ENCODE measurements at places on chromosomes 16 and 17.

DNA sequence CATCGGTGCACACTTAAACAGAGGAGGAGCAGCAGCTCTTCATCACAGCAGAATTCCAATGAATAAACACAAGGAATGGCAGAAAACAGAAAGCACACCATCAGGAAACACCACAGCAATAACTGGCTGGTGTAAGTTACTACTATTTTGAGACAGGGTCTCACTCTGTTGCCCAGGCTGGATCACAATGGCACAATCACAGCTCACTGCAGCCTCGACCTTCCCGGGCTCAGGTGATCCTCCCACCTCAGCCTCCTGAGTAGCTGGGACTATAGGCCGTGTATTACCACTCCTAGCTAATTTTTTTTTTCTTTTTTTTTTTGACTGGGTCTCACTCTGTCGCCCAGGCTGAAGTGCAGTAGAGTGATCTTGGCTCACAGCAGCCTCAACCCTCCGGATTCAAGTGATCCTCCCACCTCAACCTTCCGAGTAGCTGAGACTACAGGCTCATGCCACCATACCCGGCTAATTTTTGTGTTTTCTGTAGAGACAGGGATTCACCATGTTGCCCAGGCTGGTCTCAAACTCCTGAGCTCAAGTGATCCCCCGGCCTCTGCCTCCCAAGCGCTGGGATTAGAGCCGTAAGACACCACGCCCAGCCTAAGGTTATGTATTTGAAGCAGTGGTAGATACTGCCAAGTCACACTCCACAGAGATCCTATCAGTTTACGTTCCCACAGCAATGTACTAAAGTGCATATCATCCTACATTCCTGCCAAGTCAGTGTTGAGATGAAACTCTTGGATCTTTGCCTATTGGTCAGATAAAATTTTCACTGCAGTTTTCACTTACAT lies 20.7 kb downstream of the TRAP1 start:
- DNase-seq, result no peak

- DNase-seq, result no peak
Measured at GRCh38 chr17:82134101-82134500, 36.1 kb upstream of the FASN start.

- no peak for DNase-seq
Measured at GRCh38 chr16:66026787-66027330, 339.6 kb upstream of the CDH5 start.

- DNase-seq, result no peak
Measured at GRCh38 chr17:80029258-80029974, 6.3 kb downstream of the TBC1D16 start.

DNA sequence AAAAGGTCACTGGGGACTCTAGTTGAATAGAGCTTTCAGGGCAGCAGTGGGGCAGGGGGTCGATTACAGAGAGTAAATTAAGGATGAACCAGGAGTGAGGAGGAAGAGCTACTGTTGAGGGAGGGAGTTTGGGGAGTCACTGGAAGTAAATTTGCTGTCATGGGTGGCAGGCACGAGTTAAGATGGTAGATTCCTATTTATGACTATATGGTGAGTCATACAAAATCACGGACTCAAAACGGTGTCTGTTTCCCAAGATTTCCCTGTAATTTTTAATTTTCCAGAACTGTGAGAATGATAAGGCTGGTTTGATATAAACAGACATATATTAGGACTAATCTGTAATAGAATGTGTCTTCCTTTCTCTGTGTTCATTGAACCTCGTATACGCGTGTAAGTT lies 287.6 kb upstream of the GOT2 start:
- no peak for DNase-seq

DNA sequence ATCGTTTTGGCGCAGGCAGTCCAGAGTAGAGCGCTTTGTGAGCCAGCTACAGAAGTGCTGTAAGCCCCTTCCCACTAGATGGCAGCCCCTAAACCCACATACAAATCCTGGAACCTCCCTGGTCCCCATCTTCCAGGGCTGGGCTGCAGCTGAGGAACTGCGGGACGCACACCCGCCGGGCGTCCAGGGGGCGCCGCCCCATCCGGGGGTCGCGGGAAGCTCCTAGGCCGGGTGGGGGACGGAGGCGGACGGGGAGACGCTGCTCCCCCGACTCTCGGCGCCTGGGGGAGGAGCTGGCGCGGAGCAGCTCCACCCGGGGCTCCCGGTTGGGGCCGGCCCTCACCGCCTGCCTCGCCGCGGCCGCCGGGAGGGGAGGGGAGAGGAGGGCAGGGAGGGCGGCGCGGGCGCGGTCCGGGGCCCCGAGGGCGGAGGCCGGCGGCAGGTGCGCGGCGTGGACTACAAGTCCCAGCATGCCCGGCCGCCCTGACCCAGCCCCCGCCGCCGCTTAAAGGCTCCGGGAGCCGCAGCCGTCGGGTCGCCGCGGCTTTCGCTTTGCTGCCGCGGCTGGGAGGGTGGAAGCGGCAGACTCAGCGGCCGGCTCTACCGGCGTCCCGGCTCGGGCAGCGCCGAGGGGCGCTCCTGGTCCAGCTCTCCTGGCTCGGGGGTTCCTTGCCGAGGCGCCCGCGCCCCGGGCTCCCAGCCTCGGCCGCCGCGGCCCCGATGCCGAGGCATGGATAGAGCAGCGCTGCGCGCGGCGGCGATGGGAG lies at the start of gene KSR1:
Gene KSR1, plus strand, starts transcription at position 535 of the 767 bp plus-strand sequence. Its CDS starts 196 bp downstream, at position 731.
- DNase-seq, result peak; percentile 38

- no peak for DNase-seq
Measured at GRCh38 chr16:75099738-75100602, 16.6 kb downstream of the LDHD start.

GRCh38 chr16:4862639-4863038 lies 15.4 kb downstream of the UBN1 start:
- no peak for DNase-seq

GRCh38 chr17:79877041-79877440 lies 37.8 kb upstream of the CBX4 start:
- no peak for DNase-seq

DNA sequence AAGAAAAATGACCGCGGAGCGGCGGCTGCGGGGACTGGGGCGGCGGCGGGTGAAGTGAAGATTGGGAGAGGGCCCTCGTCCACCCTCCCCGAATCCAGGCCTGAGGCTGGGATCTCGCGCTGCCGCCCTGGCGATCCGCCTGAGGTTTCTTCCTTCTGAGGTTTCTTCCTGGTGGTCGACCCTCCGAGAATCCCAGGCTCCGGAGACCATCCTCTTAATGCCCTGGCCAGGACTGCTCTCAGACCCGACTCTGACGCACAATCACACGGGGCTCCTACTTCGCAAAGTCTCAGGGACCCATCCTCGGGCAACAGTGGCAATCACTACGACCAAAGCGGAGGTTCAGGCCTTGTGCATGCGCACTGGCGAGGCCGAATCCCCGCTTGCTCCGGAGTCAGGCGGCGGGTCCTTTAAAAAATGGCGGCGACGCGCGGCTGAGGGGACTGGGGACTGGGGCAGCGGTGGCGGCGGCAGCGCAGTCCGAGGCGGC lies 18.0 kb upstream of the KCNJ18 start:
- DNase-seq, result no peak

- DNase-seq, result no peak
Measured at GRCh38 chr17:32152130-32152529, 9.8 kb downstream of the RHOT1 start.

GRCh38 chr17:64424324-64424849 lies 24.5 kb upstream of the MILR1 start:
- DNase-seq, result no peak

DNA sequence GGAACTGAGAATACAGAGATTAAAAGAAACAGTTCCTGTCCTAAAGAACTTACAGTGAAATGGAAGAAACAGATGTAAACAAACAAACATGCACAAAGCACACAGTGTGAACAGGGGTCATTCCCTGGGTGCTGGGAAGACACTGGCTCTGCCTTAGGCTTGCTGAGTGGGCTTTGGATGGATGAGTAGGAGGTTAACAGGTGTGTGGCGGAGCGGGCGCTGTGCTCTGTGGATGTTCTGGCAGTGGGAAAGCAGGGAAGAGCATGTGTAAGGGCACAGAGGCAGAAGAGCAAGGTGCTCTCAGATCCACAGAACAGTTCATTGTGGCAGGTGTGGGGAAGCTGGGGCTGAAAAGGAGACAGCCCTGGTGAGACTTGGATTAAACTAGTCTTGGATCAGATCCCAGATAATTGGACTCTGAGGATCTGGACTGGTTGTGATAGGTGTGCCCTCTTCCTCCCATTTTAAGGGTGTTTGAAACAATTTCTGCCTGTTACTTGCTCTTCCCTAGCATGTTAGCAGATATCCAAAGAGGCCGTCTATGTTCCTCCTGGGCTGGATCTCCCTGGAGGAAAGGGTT lies 8.1 kb downstream of the HROB start:
- no peak for DNase-seq

- no peak for DNase-seq
Measured at GRCh38 chr17:69287168-69287567, 39.8 kb downstream of the ABCA5 start.

- no peak for DNase-seq
Measured at GRCh38 chr17:42456223-42457106, 2.2 kb upstream of the ATP6V0A1 start.

GRCh38 chr16:56630134-56630533 lies 2.3 kb upstream of the MT1M start:
- no peak for DNase-seq

DNA sequence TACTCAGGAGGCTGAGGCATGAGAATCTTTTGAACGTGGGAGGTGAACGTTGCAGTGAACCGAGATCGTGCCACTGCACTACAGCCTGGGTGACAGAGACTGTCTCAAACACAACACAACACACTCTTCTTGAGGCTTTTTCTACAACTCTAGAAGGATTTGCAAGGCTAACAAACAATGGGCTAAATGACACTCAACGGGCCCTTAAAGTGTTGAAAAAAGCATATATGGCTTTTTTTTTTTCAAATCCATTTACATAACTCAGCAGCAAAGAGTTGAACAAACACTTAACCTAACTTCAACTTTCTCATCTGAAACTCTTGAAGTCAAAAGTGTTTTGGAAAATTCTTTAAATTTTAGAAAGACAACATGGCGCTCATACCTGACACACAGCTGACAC lies 22.3 kb downstream of the CDR2 start:
- DNase-seq, result no peak

DNA sequence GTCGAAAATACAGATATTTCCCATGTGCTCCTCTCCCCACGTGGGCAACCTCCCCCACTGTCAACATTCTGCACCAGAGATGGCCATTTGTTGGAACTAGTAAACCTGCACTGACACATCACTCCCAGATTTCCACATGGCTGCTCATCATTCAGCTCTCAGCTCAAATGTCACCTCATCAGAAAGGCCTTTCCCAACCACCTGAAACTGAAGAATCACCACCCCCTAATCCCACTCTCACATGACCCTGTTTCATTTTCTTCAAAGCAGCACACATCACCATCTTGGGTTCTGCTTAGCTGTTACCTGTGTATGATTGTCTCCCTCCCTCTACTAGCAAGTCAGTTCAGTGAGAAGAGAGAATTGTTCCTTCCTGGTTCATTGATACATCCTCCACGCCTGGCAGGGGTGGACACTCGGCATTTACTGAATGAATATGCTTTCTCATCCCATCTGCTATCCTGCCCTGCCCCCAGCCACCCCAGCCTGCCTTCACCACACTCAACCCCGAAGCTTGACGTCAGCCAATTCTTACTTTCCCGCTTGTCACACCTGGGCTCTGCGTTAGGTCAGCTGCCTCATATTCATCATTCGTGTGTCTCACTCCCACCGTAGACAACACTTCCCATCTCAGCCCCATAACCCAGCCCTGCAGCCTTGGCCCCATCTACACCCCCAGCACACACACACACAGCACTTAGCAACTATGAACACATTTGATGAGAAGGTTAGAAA lies 1.5 kb downstream of the C17orf114 start:
- DNase-seq, result no peak

- DNase-seq, result no peak
Measured at GRCh38 chr16:85171004-85171758, 58.9 kb upstream of the CIBAR2 start.

DNA sequence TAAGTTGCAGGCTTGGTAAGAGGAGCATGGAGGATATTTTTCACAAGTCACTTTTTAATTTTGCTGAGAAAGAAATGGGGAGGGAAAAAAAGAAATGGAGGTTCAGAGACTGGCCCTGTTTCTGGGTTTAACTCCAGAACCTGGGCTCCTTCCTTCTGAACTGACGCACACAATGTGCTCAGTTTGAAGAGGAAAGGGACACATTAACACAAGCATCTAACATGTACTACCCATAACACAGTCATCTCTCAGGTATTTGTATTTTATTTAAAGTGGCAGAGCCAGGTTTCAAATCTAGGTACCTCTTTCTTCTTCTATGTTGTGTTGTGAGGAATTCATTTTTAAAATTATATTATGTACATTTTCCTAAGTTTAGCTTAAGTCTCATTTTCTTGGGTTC lies 5.3 kb upstream of the TMEM100 start:
- no peak for DNase-seq

DNA sequence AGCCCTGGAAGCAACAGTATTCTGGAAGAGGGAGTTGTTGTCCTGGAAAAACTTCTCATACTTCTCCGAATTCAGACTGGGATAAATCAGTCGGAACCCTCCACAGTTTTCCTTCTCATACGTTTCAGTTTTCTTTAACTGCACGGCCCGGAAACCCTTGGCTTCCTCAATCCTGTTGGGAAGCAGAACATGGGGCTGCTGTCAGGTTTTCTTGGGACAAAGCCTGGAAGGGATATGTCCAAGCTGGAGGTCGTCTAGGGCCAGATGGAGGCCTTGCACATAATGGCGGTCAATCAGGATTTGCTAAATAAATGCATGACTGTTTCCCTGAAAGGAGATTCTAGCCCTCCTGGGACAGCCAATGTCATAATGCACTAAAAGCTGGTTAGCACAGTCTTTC lies 29.2 kb downstream of the TTLL6 start:
- DNase-seq, result no peak

- no peak for DNase-seq
Measured at GRCh38 chr16:14098081-14098480, 27.0 kb downstream of the MRTFB start.

GRCh38 chr16:26816266-26816665 lies 250.5 kb upstream of the C16orf82 start:
- no peak for DNase-seq

GRCh38 chr16:23852794-23853562 lies 17.2 kb downstream of the PRKCB start:
- no peak for DNase-seq

- DNase-seq, result no peak
Measured at GRCh38 chr17:75755990-75756389, 9.0 kb downstream of the GALK1 start.

GRCh38 chr17:19457830-19458271 lies 46.8 kb downstream of the RNF112 start:
- no peak for DNase-seq

- no peak for DNase-seq
Measured at GRCh38 chr17:7336240-7337175, at the start of gene ACAP1. Gene ACAP1, plus strand, starts transcription at chr17:7336529. Its CDS starts 206 bp downstream, at chr17:7336735.

GRCh38 chr17:73444021-73444420 lies 132.2 kb upstream of the CDC42EP4 start:
- DNase-seq, result no peak

- DNase-seq, result no peak
Measured at GRCh38 chr17:37844158-37844976, 79.8 kb upstream of the TBC1D3K start.

DNA sequence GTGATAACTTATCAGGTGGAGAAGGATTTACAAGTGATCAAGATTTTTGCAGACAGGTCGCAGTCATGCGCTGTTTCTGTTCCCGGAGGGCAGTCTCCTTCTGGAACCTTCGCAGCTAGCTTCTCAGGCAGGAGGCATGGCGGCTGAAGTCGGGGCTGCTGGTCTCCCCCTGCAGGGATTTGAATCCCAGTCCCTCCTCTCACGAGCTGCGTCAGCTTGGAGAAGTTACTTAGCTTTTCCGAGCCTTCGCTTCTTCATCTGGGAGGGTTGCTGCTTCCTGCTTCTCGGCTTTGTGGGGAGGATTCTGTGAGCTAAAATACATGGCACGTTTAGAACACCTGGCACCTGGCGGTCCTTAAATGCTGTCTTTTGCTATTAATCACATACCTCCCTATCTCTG lies 287.8 kb upstream of the FOXF1 start:
- DNase-seq, result no peak
